ENCODE measurements at places on chromosomes 2 and 18.

- no peak for DNase-seq
Measured at GRCh38 chr2:67311536-67311935, 85.6 kb upstream of the ETAA1 start.

GRCh38 chr2:64525317-64525613, 1.1 kb downstream of the AFTPH start:
- DNase-seq = peak; percentile 61

DNA sequence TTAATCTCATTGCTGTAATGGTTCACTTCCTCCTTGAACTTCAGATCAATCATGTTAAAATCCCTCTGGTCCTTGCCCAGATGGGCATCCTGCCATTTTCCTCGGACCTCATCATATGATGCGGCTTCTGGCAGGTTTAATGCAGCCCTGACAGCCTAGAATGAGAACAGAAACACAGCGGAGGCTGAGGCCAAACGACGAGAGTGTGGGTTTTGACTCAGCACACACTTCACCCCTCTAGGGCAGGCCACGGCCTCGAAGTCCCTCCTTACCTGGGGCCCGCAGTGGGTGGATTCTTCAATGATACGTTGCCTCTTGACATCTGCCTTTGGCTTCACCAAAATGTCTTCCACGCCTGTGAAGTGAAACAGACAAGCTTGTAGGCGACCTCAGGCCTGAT, 56.8 kb downstream of the POLR1A start:
- no peak for DNase-seq

GRCh38 chr2:137797641-137798040, 166.6 kb upstream of the HNMT start:
- no peak for DNase-seq

DNA sequence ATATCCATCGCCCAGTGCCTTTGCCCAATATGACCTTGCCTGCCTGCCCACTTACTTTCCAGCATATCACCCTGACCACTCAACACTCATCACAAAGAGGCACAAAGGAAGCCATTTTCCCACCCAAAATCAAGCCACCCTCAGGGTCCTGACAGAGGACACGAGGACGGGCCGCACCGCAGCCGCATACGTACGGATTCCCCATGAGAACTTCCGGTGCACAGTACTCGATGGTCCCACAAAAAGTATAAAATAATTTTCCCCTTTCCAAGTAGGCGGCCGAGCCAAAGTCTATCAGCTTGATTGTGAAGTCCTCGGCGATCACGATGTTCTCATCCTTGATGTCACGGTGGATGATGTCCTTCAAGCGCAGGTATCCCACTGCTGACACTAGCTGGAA, 10.0 kb upstream of the MTERF4 start:
- DNase-seq = no peak

- DNase-seq = no peak
Measured at GRCh38 chr2:184646593-184646992, 48.3 kb downstream of the ZNF804A start.

DNA sequence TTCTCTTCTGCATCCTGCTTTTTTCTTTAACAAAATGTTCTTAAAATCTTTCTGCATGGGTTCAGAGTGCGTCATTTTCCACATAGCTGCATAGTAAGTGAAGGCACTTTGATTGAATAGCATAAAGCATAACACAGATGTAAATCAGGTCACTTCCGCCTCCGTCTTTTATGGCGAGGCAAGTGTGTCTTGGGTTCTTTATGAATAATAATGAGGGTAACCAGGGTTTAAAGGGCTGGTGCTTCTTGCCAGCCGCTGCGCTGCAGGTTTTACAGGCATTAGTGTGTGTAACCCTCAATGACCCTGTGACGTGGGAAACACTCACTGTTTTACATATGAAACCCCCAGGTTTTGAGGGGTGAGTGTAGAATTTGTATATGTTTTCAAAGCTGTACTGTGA, 164.2 kb downstream of the MYT1L start:
- no peak for DNase-seq

GRCh38 chr2:120959426-120959825, 223.8 kb downstream of the GLI2 start:
- no peak for DNase-seq

- DNase-seq = peak; percentile 26
Measured at GRCh38 chr2:175187378-175187777, 5.9 kb upstream of the ATP5MC3 start.

DNA sequence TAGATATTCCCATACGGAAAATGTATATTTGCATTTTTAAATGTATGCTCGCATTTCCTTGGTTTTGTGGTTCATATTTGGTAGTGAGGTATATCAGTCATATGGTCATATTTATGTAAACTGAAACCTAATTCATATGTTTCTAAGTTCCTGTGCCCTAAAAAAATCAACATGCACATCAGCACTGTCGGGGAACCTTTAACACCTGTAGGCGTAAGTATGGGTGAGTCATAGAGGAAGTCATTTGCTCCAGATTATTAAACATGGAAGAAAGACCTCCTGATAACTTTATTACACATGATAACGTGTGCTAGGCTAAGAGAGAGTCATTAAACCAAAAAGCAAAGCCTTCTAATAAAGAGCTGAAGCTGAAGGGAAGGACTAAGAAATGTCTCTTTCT, 437.7 kb downstream of the NRXN1 start:
- no peak for DNase-seq

DNA sequence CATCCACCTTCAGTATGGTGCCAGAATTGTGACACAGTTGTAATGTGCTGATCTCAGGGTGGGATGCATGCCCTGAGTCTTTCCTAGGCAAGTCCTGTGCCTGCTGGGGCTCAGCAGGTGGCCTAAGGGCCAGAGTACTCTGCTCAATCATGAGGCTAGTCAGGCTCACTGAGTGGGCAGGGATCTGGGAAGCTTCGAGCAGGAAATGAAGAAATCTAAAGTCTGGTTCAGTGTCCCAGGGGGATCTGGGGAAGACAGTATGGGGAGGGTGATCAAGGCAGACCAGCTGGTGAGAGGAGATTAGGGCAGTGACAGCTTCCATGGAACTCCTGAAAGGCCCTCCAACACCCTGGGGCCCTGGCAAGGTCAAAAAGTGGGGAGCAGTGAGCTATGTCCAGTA, 8.9 kb upstream of the ANKRD29 start:
- DNase-seq = no peak

- peak; percentile 36 for DNase-seq
Measured at GRCh38 chr2:64327510-64328414, 126.2 kb upstream of the LGALSL start.

DNA sequence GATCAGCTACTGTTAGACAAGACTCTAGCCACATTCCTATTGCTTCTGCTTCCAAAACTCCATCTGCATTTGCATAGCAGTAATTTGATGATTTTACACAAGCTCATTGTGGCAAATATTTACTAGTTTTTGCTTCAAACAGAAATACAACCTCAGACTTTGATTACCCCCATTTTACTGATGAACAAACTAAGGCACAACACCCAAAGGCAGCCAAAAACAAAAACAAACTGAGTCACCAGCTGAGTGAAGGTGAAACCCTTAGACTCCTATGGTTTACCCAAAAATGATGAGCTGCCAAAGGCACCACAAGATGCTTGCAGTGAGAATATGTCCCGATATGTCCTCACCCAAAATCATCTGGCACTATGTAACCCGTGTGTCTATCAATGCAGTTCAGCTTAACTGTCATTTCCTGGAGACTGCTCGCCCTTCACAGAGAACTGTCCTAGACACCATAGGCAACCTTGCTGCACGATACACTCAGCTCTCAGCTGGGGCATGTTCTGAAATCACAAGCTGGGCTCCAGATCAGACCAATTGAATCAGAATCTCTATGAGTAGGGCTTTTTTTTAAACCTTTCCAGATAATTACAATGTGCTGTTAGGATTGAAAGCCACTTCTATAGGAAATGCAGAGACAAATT, 4.1 kb upstream of the EVA1A start:
- no peak for DNase-seq

- no peak for DNase-seq
Measured at GRCh38 chr2:70282439-70282838, 11.1 kb downstream of the SNRPG start.

DNA sequence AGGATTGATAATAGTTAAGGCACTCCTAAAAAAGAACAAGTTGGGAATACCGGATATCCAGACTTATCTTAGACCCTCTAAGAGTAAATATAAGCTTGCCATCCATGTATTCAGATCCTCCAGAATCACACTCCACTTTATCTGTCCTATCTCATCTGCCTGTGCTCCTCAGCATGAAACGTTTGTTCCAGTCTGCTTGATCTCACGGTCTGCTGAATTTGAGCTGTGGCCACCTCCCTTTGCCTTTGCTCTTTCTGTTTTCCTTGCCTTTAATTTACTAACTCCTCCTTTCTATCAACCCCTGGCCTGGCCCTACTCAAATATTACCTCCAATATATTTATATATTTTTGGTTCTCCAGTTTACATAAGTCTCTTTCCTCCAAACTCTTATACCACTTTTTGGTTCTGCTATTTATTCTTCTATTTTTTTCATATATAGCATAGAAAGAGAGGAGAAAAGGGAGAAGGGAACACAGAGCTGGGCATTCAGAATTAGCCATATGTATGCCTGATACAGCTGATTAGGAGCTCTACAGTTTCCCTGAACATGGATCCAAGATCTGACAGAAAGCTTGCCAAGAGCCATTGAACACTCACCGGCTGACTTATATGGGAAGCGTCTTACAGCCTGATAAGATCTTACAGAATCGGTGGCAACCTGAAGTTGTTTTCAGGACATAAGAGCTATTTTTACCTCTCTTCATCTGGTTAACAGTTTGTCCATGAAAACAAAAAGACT, 21.8 kb upstream of the DNAJC27 start:
- no peak for DNase-seq

- DNase-seq = no peak
Measured at GRCh38 chr18:13546638-13547037, 179.7 kb downstream of the FAM210A start.

- no peak for DNase-seq
Measured at GRCh38 chr2:225597911-225598310, 198.4 kb downstream of the NYAP2 start.

DNA sequence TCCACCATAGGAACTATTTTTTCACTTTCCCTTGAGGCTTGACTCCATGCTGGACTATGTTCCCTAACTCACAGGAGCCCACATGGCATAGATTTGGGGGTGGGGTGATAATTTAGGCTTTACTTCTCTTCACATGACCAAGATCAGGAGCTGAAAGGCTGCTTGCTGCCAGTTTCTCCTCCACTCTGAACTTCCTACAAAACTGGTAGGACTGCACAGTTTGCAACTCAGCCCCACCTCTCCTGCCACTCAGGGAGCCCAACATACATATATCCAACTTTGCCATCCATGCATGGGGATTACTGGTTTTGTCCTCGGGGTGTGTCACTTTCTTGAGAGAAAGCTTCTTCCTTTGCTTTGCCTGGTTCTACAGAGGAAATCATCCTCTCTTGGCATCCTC, 14.2 kb downstream of the INO80D start:
- DNase-seq = no peak

GRCh38 chr2:6082625-6083018, 390.4 kb downstream of the SOX11 start:
- DNase-seq = no peak

Data from GM20000 (cell line).